ENCODE measurements at places on chromosomes 6 and 20. TPM values are rescaled to one million over a fixed set of nuclear protein-coding genes. Genes with fewer than 3 reads are reported as not detected.

CLPSL1 gene
- not detected for total RNA-seq

ZNF334 gene
- 1.2 TPM for total RNA-seq

SIRPD gene
- total RNA-seq = not detected

LIN28B gene
- not detected for total RNA-seq

TINAG gene
- not detected for total RNA-seq

DNA sequence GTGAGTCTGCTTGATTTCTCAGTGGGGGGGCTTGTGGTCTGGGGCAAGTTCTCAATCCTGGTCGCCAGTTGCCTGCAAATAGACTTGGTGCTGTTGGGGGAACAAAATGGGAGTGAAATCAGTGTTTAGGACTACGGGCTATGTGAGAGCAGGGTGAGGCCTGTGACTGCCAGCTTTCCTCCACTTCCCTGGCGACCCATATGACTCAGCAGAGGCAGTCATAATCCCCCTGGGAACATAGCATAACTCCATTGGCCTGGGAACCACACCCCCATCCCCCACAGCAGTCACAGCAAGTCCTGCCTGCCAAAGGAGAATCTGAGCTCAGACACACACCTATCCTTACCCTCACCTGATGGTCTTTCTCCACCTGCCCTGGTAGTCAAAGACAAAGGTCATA, 387.9 kb downstream of the LMBRD1 start:
- no peaks in the 10 kb centered on the region for H3K4me1 ChIP-seq
- H3K36me3 ChIP-seq = no peaks in the 10 kb centered on the region
- no peaks in the 10 kb centered on the region for H3K27me3 ChIP-seq

DNA sequence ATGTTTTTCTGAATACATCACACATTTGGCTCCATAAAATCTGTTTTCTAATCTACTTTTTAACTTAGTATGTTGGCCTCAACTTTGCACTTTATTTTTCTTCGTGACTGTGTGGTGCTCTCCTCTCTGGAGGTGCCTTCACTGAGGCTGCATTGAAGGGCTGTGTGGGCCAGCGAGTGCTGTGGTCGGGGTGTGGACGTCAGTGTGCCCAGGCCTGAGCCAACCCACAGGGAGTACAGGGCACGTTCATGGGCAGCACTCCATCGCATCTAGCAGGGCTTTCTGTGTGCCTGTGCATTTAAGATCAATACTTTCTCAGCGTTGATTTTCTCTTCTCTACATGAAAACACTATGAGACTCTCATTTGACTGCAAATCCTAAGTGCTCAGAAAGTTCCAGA, 37.8 kb downstream of the DACT2 start:
- peak overlapping the region; percentile 35 for H3K27ac ChIP-seq
- no peak for DNase-seq
- H3K4me3 ChIP-seq = no peak overlapping the region
- H3K27me3 ChIP-seq = peaks cover 1% of the 10 kb centered on the region
- H3K36me3 ChIP-seq = no peaks in the 10 kb centered on the region
- H3K4me1 ChIP-seq = peaks cover 2% of the 10 kb centered on the region

DNA sequence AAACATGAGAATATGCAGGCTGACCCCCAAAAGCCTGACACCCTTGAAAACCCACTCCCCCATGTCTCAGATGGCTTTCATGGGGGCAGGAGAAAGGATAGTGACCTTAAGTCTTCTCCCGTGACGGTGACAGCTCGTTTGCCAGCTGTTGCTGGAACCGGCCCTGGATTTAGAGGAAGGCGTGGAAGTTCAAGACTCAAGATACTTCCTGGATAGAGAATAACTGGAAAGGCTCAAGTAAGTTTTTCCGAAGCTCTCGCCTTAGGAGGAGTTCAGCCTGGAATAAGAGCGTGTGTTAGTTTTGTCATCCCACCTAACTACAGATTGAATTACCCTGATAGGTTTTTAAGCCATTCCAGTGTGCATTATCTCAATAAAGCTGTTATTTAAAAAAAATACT, 11.6 kb upstream of the MTG2 start:
- H3K4me3 ChIP-seq = no peak overlapping the region
- H3K27ac ChIP-seq = no peak overlapping the region
- no peaks in the 10 kb centered on the region for H3K4me1 ChIP-seq
- peaks cover 13% of the 10 kb centered on the region for H3K36me3 ChIP-seq
- H3K27me3 ChIP-seq = no peaks in the 10 kb centered on the region

DNA sequence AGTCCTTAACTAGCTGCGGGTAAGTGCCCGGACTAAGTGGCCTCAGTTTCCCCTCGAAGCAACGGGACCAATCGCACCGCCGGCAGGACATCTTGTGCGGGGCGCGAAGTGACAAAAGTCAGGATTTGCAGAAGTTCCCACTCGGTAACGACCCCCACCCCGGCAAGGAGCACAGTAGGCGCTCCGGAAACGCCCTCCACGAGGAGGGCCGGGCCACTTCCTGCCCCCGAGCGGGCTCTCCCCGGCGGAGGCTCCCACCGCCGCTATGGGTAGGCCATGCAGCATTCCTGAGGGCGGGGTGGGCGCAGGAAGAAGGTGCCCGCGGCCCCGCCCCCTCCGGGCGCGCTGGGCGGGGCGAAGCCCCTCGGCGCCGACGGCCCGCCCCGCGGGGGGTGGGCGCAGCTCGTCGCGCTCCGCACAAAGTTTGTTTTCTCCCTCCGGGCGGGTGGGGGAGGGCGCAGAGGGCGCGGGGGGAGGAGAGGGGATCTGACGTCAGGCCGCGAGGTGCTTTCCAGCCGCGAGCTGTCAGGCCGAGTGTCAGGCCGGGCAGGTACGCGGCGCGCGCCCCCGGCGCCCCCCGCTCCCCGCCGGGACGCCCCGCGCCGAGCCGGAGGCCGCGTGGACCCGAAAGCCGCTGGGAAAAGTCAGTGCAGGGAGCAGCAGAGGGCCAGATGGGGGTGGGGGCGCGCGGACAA, at the start of gene TGIF2:
TGIF2 (plus strand) TSS at position 495 of the 695 bp plus-strand sequence. CDS start 5,178 bp downstream, outside the sequence.
- peaks cover 16% of the 10 kb centered on the region for H3K36me3 ChIP-seq
- H3K27ac ChIP-seq = peak within 1 kb of the TSS; percentile 97
- H3K27me3 ChIP-seq = peaks cover 3% of the 10 kb centered on the region
- DNase-seq = peak; percentile 79
- H3K4me1 ChIP-seq = peaks cover 37% of the 10 kb centered on the region
- peak within 1 kb of the TSS; percentile 96 for H3K4me3 ChIP-seq

DNA sequence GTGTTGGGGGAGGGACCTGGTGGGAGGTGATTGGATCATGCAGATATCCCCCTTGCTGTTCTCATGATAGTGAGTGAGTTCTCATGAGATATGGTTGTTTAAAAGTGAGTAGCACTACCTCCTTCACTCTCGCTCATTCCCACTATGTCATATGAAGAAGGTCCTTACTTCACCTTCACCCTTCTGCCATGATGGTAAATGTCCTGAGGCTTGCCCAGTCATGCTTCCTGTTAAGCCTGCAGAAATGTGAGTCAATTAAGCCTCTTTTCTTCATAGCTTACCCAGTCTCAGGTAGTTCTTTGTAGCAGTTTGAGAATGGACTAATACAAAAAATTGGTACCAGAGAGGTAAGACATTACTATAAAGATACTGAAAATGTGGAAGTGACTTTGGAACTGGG, 425.9 kb downstream of the HTR1B start:
- no peak overlapping the region for H3K27ac ChIP-seq
- no peak for DNase-seq
- H3K36me3 ChIP-seq = no peaks in the 10 kb centered on the region
- no peak overlapping the region for H3K4me3 ChIP-seq

DNA sequence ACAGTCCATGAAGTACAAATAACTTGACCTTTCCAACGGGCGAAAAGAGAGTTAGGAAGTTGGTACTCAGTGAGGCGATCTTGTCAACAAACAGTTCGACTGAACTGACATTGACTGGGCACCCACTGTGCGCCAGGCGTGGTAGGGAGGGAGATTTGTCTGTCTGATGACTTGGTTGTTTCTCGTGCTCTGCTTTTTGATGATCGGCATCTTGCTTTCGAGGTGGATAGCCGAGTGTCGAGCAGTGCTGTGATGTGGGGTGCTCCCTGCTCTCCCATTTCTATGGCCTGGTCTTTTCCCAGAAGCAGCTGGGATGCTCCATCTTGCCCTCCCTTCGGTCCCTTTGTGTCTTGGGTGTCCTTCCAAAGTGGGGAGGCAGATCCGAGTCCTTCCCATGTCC, 30.4 kb downstream of the RPP40 start:
- H3K4me3 ChIP-seq = no peak overlapping the region
- DNase-seq = no peak
- H3K4me1 ChIP-seq = no peaks in the 10 kb centered on the region
- H3K27me3 ChIP-seq = peaks cover 2% of the 10 kb centered on the region
- H3K27ac ChIP-seq = no peak overlapping the region
- no peaks in the 10 kb centered on the region for H3K36me3 ChIP-seq

DNA sequence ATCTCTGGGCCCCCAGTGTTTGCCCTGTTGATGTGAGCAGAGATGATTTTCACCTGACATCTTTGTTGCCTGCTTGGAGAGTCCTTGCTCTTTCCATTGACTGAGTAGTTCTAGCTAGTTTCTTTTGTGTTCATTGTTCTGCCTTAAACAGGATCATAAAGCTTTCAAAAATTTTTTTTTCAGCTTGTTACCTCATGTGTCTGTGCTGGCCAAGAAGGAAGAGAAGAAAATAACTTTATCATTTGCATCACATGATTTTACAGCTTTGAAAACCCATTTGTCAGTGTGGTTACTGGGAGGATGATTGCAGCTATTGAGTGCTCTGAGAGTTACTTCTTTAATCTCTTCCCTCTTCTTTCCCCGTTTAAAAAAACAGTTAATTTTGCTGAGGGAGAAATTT, 16.0 kb downstream of the FOXO3 start:
- no peak overlapping the region for H3K4me3 ChIP-seq
- no peak overlapping the region for H3K27ac ChIP-seq
- H3K4me1 ChIP-seq = peaks cover 17% of the 10 kb centered on the region
- DNase-seq = no peak
- no peaks in the 10 kb centered on the region for H3K36me3 ChIP-seq

- H3K27me3 ChIP-seq = no peaks in the 10 kb centered on the region
- H3K36me3 ChIP-seq = peaks cover 27% of the 10 kb centered on the region
- DNase-seq = no peak
- no peak overlapping the region for H3K4me3 ChIP-seq
Measured at GRCh38 chr20:3930265-3931206, 41.3 kb downstream of the PANK2 start.

DNA sequence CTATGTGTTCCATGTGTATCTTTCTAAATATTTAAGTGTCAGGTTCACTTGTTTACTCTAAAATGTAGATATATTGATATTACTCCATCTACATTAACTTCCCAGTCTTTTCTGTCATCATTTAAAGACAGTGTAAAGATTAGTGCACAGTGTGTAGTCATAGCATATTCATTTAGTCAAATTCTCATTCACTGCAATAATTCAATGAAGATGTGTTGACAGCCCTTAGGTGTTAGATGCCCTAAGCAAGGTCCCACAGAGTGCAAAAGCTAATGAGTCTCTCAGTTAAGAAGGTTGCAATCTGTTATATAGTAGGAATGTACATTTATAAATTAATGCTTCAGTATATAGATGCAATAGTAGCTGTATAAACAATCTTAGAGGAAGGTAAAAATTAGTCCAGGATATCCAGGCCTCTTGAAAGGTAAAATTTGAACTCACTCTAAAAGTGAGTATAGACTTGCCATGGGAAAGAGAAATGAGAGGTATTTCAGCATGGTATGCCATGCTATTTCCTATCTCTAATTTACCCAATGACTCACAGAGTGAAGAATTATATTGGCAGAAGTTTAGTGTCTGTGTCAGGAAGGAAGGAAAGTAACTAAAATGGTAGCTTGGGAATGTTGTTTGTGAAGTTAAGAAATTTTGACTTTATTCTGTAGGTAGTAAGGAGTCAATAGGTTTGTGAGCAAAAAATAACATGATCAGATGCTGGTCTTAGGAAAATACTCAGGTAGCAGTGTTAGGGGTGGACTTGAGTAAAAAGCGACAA, 969.9 kb upstream of the CITED2 start:
- no peak overlapping the region for H3K27ac ChIP-seq
- no peaks in the 10 kb centered on the region for H3K27me3 ChIP-seq
- H3K36me3 ChIP-seq = no peaks in the 10 kb centered on the region
- H3K4me3 ChIP-seq = no peak overlapping the region

DNA sequence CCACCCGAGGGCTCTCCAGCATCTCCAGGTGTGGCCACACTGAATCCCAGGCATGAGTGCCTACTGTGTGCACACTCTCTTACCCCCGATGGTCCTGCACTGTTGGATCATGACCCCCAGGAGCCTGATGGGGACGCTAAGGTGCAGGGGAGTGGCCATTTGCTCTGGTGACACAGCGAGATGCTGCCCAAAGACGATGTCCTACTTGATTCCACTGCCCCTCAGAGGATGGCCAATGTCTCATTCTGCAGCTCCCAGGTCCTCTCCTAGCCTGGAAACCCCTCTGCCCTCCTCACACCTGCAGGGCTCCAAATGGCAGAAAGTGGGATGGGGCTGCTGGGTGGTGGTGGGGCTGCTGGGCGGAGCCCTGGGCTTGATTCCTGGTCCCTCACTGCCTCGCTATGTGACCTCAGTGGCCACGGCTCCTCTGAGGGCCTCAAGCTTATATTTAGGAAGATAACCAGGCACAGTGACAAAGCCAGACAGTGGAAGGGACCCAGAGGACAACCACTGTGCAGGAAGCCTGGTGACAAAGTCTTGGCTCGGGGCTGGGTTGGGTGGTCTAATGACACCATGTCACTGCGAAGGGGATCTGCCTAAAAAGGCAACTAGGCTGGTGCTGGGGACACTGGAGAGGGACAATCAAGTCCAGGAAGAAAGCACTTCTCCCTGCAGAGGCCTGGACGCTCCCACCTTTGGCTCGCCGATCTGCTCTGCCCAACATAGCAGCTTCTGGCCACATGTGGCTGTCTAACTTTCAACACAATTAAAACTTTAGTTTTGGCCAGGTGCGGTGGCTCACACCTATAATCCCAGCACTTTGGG, 28.4 kb downstream of the TGM2 start:
- H3K4me3 ChIP-seq = no peak overlapping the region
- H3K27ac ChIP-seq = no peak overlapping the region
- peaks cover 2% of the 10 kb centered on the region for H3K27me3 ChIP-seq
- peaks cover 1% of the 10 kb centered on the region for H3K36me3 ChIP-seq
- peaks cover 21% of the 10 kb centered on the region for H3K4me1 ChIP-seq
- DNase-seq = no peak

DNA sequence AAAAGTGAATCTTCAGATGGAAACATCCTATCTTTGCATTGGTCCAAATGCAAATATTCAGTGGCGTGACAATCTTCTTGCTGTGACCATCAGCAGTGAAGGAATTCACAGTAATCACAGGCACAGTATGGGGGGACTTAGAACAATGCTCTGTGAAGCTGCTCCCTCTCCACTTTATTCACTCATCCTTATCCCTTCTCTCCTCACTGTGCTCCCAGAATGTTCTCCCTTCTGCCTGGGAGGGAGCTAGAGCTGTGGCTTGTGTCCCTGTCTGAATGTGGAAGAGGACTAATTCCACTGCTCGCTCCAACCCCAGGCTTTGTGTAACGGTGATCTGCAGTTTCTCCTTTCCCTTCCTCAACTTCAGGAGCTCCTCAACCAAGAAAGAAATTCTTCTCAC, 243.7 kb downstream of the ALDH8A1 start:
- H3K4me3 ChIP-seq = no peak overlapping the region
- peaks cover 14% of the 10 kb centered on the region for H3K27me3 ChIP-seq
- no peaks in the 10 kb centered on the region for H3K4me1 ChIP-seq
- no peaks in the 10 kb centered on the region for H3K36me3 ChIP-seq
- no peak for DNase-seq

GRCh38 chr20:32153771-32154170, 44.3 kb downstream of the TM9SF4 start:
- peaks cover 5% of the 10 kb centered on the region for H3K4me1 ChIP-seq
- peaks cover 28% of the 10 kb centered on the region for H3K36me3 ChIP-seq
- H3K27ac ChIP-seq = peak overlapping the region; percentile 48
- no peaks in the 10 kb centered on the region for H3K27me3 ChIP-seq
- no peak overlapping the region for H3K4me3 ChIP-seq
- DNase-seq = no peak
